ENCODE measurements at places on chromosomes 6 and 20.

- no peaks in the 10 kb centered on the region for H3K36me3 ChIP-seq
- H3K27me3 ChIP-seq: no peaks in the 10 kb centered on the region
- no peak overlapping the region for H3K4me3 ChIP-seq
- H3K27ac ChIP-seq: no peak overlapping the region
- no peak for DNase-seq
- H3K4me1 ChIP-seq: no peaks in the 10 kb centered on the region
Observed at GRCh38 chr6:120774275-120774674, 560.0 kb downstream of the TBC1D32 start.

GRCh38 chr6:106509420-106510089 lies 119.7 kb downstream of the RTN4IP1 start:
- no peaks in the 10 kb centered on the region for H3K27me3 ChIP-seq
- peak overlapping the region; percentile 83 for H3K4me3 ChIP-seq
- no peak overlapping the region for H3K27ac ChIP-seq
- H3K36me3 ChIP-seq: no peaks in the 10 kb centered on the region

- no peak overlapping the region for H3K27ac ChIP-seq
- H3K36me3 ChIP-seq: no peaks in the 10 kb centered on the region
- no peak overlapping the region for H3K4me3 ChIP-seq
- no peaks in the 10 kb centered on the region for H3K27me3 ChIP-seq
Observed at GRCh38 chr20:15702161-15702560, 871.1 kb downstream of the KIF16B start.

DNA sequence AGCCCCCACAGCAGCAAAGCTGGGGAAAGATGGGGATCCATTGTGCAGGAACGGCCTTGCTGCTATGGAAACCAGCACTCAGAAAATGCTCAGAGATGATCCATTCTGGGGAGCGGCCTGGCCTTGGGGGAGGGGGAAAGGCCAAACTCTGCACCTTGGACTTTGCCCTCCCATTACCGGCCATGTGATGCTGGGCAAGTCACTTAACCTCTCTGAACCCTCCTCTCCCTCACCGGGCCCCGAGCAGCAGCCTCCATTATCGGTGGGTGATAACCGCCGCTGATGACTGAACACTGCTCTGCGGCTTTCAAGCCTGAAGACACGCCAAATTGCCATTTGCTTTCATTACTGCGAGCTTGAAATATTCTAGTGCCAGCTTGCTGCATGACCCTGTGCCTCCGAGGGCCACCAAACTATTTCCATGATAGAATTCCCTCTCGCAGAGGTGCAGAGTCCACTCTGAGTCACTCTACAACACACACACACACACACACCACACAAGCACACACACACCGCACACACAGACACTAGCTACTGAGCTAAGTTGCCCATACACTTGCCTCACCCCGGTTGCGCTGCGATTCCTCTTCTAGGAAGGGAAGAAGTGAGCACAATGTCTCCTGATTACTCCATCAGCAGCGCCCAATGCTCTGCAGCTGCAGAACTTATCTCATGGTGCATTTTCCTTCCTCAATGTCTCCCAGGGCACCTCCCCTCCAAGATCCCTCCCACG lies 20.6 kb upstream of the SIRPA start:
- peaks cover 24% of the 10 kb centered on the region for H3K4me1 ChIP-seq
- no peak for DNase-seq
- no peaks in the 10 kb centered on the region for H3K27me3 ChIP-seq
- H3K4me3 ChIP-seq: no peak overlapping the region
- no peak overlapping the region for H3K27ac ChIP-seq
- H3K36me3 ChIP-seq: no peaks in the 10 kb centered on the region

GRCh38 chr6:100336876-100337275 lies 127.8 kb downstream of the SIM1 start:
- no peaks in the 10 kb centered on the region for H3K36me3 ChIP-seq
- no peaks in the 10 kb centered on the region for H3K27me3 ChIP-seq
- H3K4me1 ChIP-seq: no peaks in the 10 kb centered on the region
- no peak for DNase-seq

DNA sequence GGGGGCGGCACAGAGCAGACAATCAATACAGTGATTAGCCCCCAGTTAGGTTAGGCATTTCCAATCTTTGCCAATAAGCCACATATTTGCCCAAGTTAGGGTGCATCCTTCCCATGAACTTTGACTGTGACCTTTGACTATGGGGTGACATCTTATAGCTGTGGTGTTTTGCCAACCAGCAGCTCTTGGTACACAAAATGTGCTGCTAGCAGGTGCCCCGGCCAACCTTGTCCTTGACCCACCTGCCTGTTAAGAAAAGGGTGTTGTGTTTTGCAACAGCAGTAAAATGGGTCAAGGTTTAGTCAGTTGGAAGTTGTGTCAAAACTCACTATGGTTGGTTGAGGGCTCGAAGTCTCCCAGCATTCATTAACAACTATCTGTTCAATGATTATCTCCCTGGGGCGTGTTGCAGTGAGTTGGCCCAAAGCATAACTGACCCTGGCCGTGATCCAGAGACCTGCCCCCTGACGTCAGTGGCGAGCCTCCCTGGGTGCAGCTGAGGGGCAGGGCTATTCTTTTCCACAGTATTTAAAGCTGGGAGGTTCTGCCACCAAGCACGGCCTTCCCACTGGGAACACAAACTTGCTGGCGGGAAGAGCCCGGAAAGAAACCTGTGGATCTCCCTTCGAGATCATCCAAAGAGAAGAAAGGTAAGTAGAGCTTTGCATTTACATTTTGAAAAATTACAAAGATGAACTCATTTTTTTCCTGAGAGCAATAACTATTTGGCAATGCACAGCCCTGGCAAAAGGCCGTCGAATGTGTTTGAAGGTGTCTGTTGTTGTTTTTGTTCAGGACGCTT lies at the start of gene PCK1:
PCK1 (plus strand) TSS at position 557 of the 802 bp plus-strand sequence. CDS start 302 bp downstream, outside the sequence.
- H3K4me3 ChIP-seq: no peak within 1 kb of the TSS
- H3K27me3 ChIP-seq: peaks cover 34% of the 10 kb centered on the region
- no peaks in the 10 kb centered on the region for H3K4me1 ChIP-seq
- no peak within 1 kb of the TSS for H3K27ac ChIP-seq
- no peaks in the 10 kb centered on the region for H3K36me3 ChIP-seq

GRCh38 chr20:10670501-10671220 lies 3.1 kb downstream of the JAG1 start:
- no peak overlapping the region for H3K4me3 ChIP-seq
- peaks cover 19% of the 10 kb centered on the region for H3K4me1 ChIP-seq
- no peak for DNase-seq
- peaks cover 40% of the 10 kb centered on the region for H3K36me3 ChIP-seq
- peak overlapping the region; percentile 98 for H3K27ac ChIP-seq

- H3K4me1 ChIP-seq: peaks cover 7% of the 10 kb centered on the region
- H3K27me3 ChIP-seq: no peaks in the 10 kb centered on the region
- no peaks in the 10 kb centered on the region for H3K36me3 ChIP-seq
- no peak for DNase-seq
- no peak overlapping the region for H3K27ac ChIP-seq
Observed at GRCh38 chr6:13038315-13038714, 290.0 kb downstream of the TBC1D7 start.

DNA sequence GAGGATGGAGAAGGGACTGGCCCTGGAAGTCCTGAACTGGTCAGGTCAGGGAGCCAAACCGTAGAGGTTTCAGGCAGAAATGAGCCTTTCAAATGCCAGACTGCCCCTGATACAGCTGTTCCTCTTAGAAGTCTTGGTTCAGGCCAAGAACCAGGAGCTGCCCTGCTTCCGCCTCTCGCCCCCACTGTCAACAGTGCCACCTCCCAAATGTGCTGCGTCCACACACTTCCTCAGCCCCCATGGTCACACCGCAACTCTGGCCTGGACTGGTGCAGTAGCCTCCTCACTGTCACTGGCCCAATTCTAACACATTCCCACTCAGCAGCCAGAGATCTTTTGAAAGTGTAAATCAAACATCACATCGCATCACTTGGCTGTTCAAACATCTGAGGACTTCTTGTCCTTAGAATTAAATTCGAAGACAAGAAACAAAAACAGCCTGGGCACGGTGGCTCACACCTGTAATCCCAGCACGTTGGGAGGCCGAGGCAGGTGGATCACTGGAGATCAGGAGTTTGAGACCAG lies 69.7 kb downstream of the STK35 start:
- no peak overlapping the region for H3K27ac ChIP-seq
- no peak overlapping the region for H3K4me3 ChIP-seq
- no peak for DNase-seq
- peaks cover 9% of the 10 kb centered on the region for H3K27me3 ChIP-seq
- H3K4me1 ChIP-seq: no peaks in the 10 kb centered on the region
- no peaks in the 10 kb centered on the region for H3K36me3 ChIP-seq

GRCh38 chr6:38876475-38876874 lies 161.4 kb downstream of the DNAH8 start:
- DNase-seq: no peak
- H3K27me3 ChIP-seq: no peaks in the 10 kb centered on the region
- no peak overlapping the region for H3K4me3 ChIP-seq

- H3K27ac ChIP-seq: no peak overlapping the region
- peaks cover 3% of the 10 kb centered on the region for H3K4me1 ChIP-seq
- DNase-seq: no peak
- no peaks in the 10 kb centered on the region for H3K36me3 ChIP-seq
Observed at GRCh38 chr6:15578716-15579391, 84.0 kb downstream of the DTNBP1 start.

- peaks cover 58% of the 10 kb centered on the region for H3K36me3 ChIP-seq
- no peak overlapping the region for H3K4me3 ChIP-seq
- DNase-seq: no peak
- no peaks in the 10 kb centered on the region for H3K27me3 ChIP-seq
- no peaks in the 10 kb centered on the region for H3K4me1 ChIP-seq
- no peak overlapping the region for H3K27ac ChIP-seq
Observed at GRCh38 chr6:89339565-89339964, 13.0 kb downstream of the UBE2J1 start.

DNA sequence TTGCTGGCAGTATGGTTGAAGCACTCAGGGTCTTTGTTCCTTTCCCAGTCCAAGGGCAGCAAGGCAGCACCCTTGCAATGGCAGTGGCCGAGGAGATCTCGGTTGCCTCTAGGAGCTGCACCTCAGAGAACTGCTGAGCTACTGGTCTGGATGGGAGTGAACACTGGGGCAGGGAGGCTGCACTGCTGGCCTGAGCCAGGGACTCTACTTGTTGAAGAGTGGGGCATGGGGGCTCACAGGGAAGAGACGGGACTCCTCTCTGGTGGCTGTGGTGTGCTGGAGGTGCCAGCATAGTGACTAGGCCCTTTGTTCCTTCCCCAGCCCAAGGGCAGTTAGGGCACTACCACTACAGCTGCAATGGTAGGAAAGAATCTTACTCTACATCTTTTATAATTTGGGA lies 203.0 kb downstream of the ZDHHC14 start:
- DNase-seq: no peak
- H3K27ac ChIP-seq: no peak overlapping the region
- no peaks in the 10 kb centered on the region for H3K27me3 ChIP-seq
- H3K4me1 ChIP-seq: no peaks in the 10 kb centered on the region

- peaks cover 54% of the 10 kb centered on the region for H3K36me3 ChIP-seq
- peaks cover 7% of the 10 kb centered on the region for H3K4me1 ChIP-seq
- no peak overlapping the region for H3K4me3 ChIP-seq
- H3K27ac ChIP-seq: peak overlapping the region; percentile 53
- no peak for DNase-seq
Observed at GRCh38 chr6:150932996-150933395, 67.5 kb downstream of the MTHFD1L start.

DNA sequence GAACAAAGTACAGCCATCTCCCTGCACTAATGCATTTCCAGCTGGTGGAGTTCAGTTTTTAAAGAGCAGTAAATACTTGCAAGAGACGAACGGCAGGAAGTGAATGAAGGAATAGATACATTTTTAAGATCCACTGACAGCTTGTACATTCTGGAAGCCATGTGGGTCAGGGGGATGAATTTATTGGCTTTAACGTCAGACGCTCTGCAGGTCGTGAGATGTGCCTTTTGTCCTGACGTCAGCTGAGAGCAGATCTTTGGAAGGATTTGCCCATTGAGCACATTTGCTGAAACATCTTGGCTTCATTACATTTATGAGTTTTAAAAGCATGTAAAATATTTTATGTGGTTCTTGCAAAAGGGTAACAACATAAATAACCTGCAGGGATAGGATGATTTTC lies 29.5 kb upstream of the SALL4 start:
- H3K36me3 ChIP-seq: no peaks in the 10 kb centered on the region
- no peaks in the 10 kb centered on the region for H3K27me3 ChIP-seq
- no peak overlapping the region for H3K4me3 ChIP-seq
- no peak for DNase-seq
- no peaks in the 10 kb centered on the region for H3K4me1 ChIP-seq

- H3K27ac ChIP-seq: no peak overlapping the region
- H3K27me3 ChIP-seq: no peaks in the 10 kb centered on the region
- H3K36me3 ChIP-seq: no peaks in the 10 kb centered on the region
Observed at GRCh38 chr6:44475779-44476434, 88.4 kb downstream of the CDC5L start.

- no peak for DNase-seq
- H3K27me3 ChIP-seq: no peaks in the 10 kb centered on the region
- H3K4me3 ChIP-seq: no peak overlapping the region
- H3K27ac ChIP-seq: no peak overlapping the region
- H3K4me1 ChIP-seq: peaks cover 10% of the 10 kb centered on the region
- no peaks in the 10 kb centered on the region for H3K36me3 ChIP-seq
Observed at GRCh38 chr6:90068264-90068663, 174.0 kb downstream of the GJA10 start.

GRCh38 chr20:32871627-32872160 lies 13.0 kb downstream of the EFCAB8 start:
- no peaks in the 10 kb centered on the region for H3K4me1 ChIP-seq
- DNase-seq: no peak
- H3K27ac ChIP-seq: no peak overlapping the region
- no peaks in the 10 kb centered on the region for H3K27me3 ChIP-seq
- H3K4me3 ChIP-seq: no peak overlapping the region

GRCh38 chr20:24109008-24109407 lies 120.4 kb upstream of the GGTLC1 start:
- DNase-seq: no peak
- H3K4me3 ChIP-seq: no peak overlapping the region
- peaks cover 17% of the 10 kb centered on the region for H3K4me1 ChIP-seq
- H3K27me3 ChIP-seq: no peaks in the 10 kb centered on the region
- H3K27ac ChIP-seq: no peak overlapping the region

GRCh38 chr20:10094566-10095173 lies 59.9 kb downstream of the ANKEF1 start:
- H3K27me3 ChIP-seq: no peaks in the 10 kb centered on the region
- DNase-seq: no peak
- H3K27ac ChIP-seq: no peak overlapping the region
- peaks cover 4% of the 10 kb centered on the region for H3K4me1 ChIP-seq
- H3K36me3 ChIP-seq: no peaks in the 10 kb centered on the region
- no peak overlapping the region for H3K4me3 ChIP-seq

DNA sequence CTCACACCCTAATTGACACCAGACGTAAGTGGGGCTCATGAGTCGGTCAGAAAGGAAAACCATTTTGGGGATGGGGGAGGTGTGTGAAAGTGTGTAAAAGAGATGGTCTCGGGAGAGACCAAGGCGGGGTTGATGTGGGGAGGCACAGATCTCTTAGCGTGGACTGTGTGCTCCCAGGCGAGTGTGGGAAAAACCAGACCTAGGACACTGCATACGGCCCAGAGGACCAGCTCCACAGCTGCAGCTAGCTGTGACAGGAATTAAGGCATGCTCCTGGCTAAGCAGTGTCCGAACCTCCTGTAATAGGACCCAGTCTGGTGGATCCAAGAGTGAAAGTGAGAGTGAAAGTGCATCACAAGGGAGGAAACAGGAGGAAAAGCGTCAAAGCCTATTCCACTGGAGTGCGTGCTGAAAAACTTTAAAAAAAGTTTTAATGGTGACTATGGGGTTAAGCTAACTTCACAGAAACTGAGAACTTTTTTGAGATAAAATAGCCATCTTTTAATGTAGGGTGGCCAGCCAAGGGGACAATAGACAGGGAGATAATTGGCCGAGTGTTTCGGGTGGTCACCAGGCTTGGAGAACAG lies 9.6 kb downstream of the IL22RA2 start:
- no peak overlapping the region for H3K27ac ChIP-seq
- no peak for DNase-seq
- no peaks in the 10 kb centered on the region for H3K36me3 ChIP-seq
- H3K4me3 ChIP-seq: no peak overlapping the region
- no peaks in the 10 kb centered on the region for H3K27me3 ChIP-seq
- no peaks in the 10 kb centered on the region for H3K4me1 ChIP-seq
